ENCODE measurements at places on chromosomes 6 and 20. TPM values are rescaled to one million over a fixed set of nuclear protein-coding genes. Genes with fewer than 3 reads are reported as not detected.

- no peak overlapping the region for H3K27ac ChIP-seq
- H3K36me3 ChIP-seq = no peaks in the 10 kb centered on the region
- H3K27me3 ChIP-seq = no peaks in the 10 kb centered on the region
- no peak overlapping the region for H3K4me3 ChIP-seq
- H3K4me1 ChIP-seq = no peaks in the 10 kb centered on the region
These were observed 24.8 kb downstream of the BACH2 start for GRCh38 chr6:90271831-90272230.

DNA sequence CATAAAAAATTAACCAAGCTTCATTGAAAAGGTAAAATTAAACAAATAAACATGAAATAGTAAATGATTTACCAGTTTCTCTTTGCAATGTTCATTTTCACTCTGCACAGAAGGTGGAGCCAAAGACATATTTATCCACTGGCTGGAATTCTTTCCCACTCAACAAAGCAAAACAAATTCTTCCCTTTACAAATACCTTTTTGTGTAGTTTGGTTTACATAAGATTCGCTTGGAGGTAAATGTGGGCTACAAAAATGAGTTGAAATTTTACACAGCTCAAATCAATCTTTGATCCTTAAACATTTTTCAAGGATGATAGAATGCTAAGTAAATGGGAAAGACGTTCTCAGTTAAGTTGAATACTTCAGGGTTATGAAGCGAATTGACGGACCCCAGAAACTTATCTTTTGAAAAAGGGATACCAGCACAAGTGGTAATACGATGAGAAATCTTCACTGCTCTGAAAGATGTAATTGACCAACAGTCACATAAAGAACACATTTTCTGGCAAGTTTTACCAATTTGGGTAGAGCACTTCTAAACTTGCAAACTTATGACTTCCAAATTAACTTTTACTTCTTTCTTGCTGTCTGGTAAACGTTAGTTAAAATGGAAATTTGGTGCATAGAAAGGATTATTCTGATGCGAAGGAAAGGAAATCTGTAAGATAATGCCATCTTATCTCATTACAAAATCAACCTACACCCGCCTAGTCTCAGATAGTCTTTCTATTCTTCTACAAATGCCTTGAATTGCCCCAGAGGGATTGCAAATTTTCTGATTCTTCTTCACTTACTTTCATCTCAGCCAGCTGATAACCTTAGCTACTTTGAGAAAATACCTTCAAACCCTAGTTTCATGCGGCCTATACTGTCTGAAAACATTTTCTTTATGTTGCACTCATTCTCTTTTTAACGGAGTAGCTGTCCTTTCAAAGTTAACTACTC, 4.7 kb upstream of the GJA1 start:
- H3K27ac ChIP-seq = peak overlapping the region; percentile 24
- no peaks in the 10 kb centered on the region for H3K36me3 ChIP-seq
- H3K4me3 ChIP-seq = no peak overlapping the region
- DNase-seq = no peak

DNA sequence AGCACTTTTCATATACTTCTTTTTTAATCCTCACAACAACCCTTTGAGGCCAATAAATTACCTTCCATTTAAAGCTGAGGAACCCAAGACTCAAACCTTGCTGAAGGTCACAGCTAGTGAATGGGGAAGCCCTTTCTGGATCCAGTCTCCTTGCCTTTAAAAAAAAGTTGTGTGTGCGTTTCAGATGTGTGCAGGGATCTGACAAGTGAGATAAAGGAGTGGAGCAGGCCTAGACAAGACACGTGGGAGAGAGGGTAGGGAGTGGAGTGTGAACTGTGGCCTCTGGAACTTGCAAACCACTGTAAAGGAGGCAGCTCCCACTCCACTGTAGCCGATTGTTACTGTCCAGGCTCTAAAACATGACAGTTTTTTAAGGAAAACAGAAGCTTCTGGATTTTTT, 1.9 kb downstream of the KLHL32 start:
- H3K4me3 ChIP-seq = no peak overlapping the region
- no peaks in the 10 kb centered on the region for H3K4me1 ChIP-seq
- no peaks in the 10 kb centered on the region for H3K27me3 ChIP-seq
- no peaks in the 10 kb centered on the region for H3K36me3 ChIP-seq
- H3K27ac ChIP-seq = no peak overlapping the region

- H3K27ac ChIP-seq = peak overlapping the region; percentile 28
- no peak overlapping the region for H3K4me3 ChIP-seq
- DNase-seq = no peak
- H3K36me3 ChIP-seq = peaks cover 65% of the 10 kb centered on the region
- H3K4me1 ChIP-seq = peaks cover 11% of the 10 kb centered on the region
These were observed 25.7 kb upstream of the TCFL5 start for GRCh38 chr20:62887152-62887859.

- H3K27ac ChIP-seq = peak overlapping the region; percentile 36
- H3K27me3 ChIP-seq = peaks cover 17% of the 10 kb centered on the region
- H3K36me3 ChIP-seq = no peaks in the 10 kb centered on the region
- peaks cover 41% of the 10 kb centered on the region for H3K4me1 ChIP-seq
These were observed 817 bp upstream of the SLCO4A1 start for GRCh38 chr20:62641321-62642050.

DNA sequence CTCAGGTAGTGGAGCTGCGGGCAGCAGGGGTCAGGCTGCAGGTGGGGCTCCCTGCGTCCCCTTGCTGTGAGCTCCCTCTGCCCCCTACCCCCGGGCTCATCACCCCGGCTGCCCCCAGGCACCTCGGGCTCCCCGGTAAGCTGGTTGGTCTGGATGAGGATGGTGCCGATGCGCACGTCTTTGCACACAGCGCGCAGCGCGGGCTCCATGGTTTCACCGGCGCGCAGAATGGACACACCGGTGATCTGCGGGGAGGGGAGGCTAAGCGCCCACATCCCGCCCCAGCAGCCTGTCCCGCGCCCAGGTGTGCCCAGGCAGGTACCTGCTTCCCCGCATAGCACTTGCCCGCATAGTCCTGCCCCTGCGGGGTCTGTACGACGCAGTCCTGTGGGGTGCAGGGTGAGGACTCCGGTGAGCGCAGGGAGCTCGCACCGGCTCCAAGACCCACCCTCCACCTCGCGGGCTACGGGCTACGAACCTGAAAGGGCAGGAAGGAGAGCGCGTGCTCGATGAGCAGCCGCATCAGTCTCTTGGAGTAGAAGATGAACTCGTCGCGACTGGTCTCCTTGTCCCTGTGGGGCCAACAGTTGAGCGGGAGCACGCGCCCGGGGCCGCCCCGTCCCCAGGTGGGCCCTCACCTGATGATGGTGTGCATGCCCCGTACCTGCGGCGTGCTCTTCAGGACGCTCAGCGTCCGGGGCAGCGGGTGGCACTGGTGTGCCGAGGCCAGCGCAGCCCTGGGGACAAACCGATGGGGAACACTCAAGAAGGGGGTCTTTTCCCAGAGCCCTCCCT, 15.5 kb downstream of the UCKL1 start:
- H3K27me3 ChIP-seq = no peaks in the 10 kb centered on the region
- no peak overlapping the region for H3K27ac ChIP-seq
- no peak overlapping the region for H3K4me3 ChIP-seq
- peaks cover 25% of the 10 kb centered on the region for H3K4me1 ChIP-seq
- peaks cover 81% of the 10 kb centered on the region for H3K36me3 ChIP-seq

- H3K27ac ChIP-seq = no peak overlapping the region
- H3K4me1 ChIP-seq = peaks cover 11% of the 10 kb centered on the region
- DNase-seq = no peak
- no peak overlapping the region for H3K4me3 ChIP-seq
These were observed 663.9 kb downstream of the PRKN start for GRCh38 chr6:162063666-162064065.

The BANF2 gene
- not detected for total RNA-seq

The SUMO4 gene
- 0.53 TPM for total RNA-seq

All from heart left ventricle (tissue), 16 donors.